ENCODE measurements at places on chromosomes 3 and 15. TPM values are rescaled to one million over a fixed set of nuclear protein-coding genes. Genes with fewer than 3 reads are reported as not detected.

Gene GOLGA6A
- total RNA-seq = not detected

Gene SLC28A2
- 2.6 TPM for total RNA-seq

Gene PAK6
- 0.98 TPM for total RNA-seq

Gene GOLGA8G
- total RNA-seq = not detected

Gene RHOV
- total RNA-seq = 1.6 TPM

Gene LTK
- total RNA-seq = 23.3 TPM

Gene GPR156
- total RNA-seq = 2.7 TPM

Gene ITGA11
- 2.1 TPM for total RNA-seq

Gene STRA6
- total RNA-seq = not detected

Gene PDZRN3
- 17.9 TPM for total RNA-seq

Gene NEK11
- 5.8 TPM for total RNA-seq

Gene TGM5
- not detected for total RNA-seq

Gene CILP
- total RNA-seq = 14.7 TPM

Gene ILDR1
- 17.2 TPM for total RNA-seq

Gene CCR9
- total RNA-seq = 0.12 TPM

All from mucosa of descending colon (tissue), 3 donors.